ENCODE measurements at places on chromosomes 3 and 15. TPM values are rescaled to one million over a fixed set of nuclear protein-coding genes. Genes with fewer than 3 reads are reported as not detected.
A peak's percentile ranks its signal among the peaks of the same experiment; 100 is the strongest.

Gene GOLGA8S
- total RNA-seq = 0.14 TPM

DNA sequence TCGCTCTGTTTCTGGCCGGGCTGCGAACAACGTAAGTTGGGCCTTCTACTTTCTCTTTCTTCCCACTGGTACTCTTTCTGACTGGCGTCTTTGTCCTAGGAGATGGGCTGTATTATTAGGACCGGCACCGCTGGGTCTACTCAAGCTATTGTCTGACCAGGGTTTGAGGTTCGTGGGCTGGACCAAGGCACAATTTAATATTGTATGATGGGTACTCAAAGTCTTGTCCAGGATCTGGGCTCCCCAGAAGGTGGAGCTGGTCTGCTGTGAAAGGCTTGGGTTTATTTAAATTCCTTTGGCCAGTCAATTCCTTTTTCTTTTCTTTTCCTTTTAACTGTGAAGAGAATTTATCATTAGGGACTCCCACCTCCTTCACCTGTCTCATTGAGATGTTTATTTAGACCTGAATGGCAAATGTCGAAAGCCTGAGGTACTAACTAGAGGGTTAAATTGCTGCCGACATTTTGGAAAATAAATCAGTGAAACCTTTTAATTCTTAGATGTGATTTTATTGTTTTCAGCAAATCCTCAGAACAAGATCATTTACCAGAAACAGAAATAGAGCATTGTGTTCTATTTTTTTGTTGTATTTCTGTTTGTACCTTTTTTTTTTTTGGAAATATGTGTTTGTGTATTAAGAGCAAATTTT, 410 bp downstream of the LRRC49 start:
- H3K36me3 ChIP-seq = no peaks in the 10 kb centered on the region
- peak overlapping the region; percentile 70 for H3K27ac ChIP-seq
- no peaks in the 10 kb centered on the region for H3K27me3 ChIP-seq
- peak overlapping the region; percentile 83 for H3K4me3 ChIP-seq
- peaks cover 3% of the 10 kb centered on the region for H3K4me1 ChIP-seq
- no peak for DNase-seq

DNA sequence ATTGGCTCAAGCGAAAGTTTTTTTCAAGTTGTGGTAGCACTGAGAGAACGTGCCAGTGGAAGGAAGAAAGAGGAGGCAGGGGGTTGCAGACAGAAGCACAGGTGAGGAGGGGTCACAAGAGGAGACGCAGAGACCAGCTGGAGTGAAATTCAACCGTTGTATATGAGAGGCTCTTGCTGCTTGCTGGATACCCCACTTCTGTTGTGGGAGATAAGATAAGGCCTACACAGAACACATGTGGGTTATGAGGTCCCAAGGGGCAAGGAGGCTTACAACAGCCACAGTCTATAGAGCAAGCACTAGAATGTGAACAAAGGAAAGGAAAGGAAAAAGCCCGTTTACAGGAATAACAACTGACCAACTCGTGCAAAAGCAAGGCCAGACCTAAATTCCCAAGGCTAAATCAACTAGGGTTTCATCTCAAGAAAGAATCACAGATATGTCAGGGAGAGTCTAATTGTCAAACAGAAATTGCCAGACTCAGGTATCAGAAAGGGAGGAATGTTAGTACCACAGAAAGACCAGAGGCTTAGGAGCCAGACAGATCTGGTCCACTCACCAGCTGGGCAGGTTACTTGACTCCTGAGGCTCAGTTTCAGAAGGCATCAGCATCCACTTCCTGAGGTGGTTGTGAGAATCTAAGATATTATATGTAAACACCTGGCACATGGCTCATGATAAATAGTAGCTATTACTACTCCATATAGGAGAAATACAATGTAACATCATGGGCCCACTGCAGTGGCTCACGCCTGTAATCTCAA, 60.9 kb downstream of the MSL2 start:
- no peak for DNase-seq
- H3K4me3 ChIP-seq = no peak overlapping the region
- H3K27me3 ChIP-seq = no peaks in the 10 kb centered on the region
- H3K36me3 ChIP-seq = no peaks in the 10 kb centered on the region
- no peak overlapping the region for H3K27ac ChIP-seq

- no peak for DNase-seq
- peaks cover 51% of the 10 kb centered on the region for H3K4me1 ChIP-seq
- H3K27me3 ChIP-seq = no peaks in the 10 kb centered on the region
- no peaks in the 10 kb centered on the region for H3K36me3 ChIP-seq
Observed at GRCh38 chr3:172170841-172171240, 131.5 kb downstream of the FNDC3B start.

GRCh38 chr3:71127844-71128243, 455.7 kb downstream of the FOXP1 start:
- no peaks in the 10 kb centered on the region for H3K27me3 ChIP-seq
- peak overlapping the region; percentile 92 for H3K27ac ChIP-seq
- no peaks in the 10 kb centered on the region for H3K36me3 ChIP-seq
- peaks cover 38% of the 10 kb centered on the region for H3K4me1 ChIP-seq
- peak overlapping the region; percentile 79 for H3K4me3 ChIP-seq

DNA sequence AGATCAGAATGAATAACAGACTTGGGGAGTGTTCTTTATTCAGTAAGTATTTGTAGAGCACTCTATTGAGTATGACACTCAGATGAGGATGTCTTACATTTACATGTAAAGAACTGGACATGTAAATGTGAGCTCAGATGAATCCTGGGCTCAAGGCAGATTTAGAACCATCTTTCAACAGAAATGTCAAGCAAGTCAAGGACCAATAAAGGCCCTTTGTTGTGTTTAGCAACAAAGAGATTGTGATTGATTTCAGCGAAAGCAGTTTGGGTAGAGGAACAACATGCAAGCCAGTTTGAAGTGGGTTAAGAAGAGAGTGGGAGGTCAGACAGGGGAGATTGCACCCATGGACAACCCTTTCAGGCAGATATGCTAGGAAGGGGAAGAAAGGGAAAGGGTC, 194.2 kb upstream of the DNAJC19 start:
- no peak for DNase-seq
- no peaks in the 10 kb centered on the region for H3K4me1 ChIP-seq
- no peaks in the 10 kb centered on the region for H3K36me3 ChIP-seq
- no peaks in the 10 kb centered on the region for H3K27me3 ChIP-seq
- H3K27ac ChIP-seq = no peak overlapping the region

DNA sequence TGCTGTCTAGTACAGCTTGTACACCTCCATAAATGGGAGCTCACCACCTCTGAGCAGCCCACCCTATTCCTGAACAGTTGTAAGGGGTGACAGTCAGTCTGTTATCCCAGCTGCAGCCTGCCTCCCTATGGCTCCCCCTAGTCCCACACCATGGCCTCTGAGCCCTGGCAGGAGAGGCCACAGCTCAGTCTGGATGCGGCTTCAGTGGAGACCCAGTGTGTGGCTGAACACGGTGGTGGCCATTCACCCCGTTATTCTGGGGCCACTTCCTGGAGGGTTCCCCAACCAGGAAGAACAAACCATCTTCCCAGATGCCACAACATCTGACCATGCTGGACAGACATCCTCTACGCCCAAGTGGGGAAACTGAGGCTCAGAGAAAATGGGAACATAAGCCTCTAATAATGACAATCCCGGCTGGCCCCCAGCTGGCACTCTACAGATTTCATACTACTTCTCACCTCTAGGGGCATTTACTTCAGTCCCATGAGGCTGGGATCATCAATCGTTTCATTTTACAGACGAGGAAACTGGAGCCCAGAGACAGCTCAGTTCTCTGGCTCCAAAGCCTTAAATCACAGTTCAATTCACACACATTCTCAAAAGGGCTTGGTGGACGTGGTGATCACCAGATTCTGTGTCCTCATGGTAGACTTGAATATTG, 9.2 kb upstream of the GRIP2 start:
- no peaks in the 10 kb centered on the region for H3K27me3 ChIP-seq
- no peaks in the 10 kb centered on the region for H3K4me1 ChIP-seq
- DNase-seq = no peak
- no peak overlapping the region for H3K27ac ChIP-seq

GRCh38 chr3:152550284-152550683, 281.6 kb downstream of the MBNL1 start:
- H3K27ac ChIP-seq = no peak overlapping the region
- DNase-seq = no peak
- no peaks in the 10 kb centered on the region for H3K27me3 ChIP-seq
- no peaks in the 10 kb centered on the region for H3K36me3 ChIP-seq
- no peak overlapping the region for H3K4me3 ChIP-seq

- DNase-seq = no peak
- no peak overlapping the region for H3K4me3 ChIP-seq
- H3K36me3 ChIP-seq = no peaks in the 10 kb centered on the region
- no peaks in the 10 kb centered on the region for H3K27me3 ChIP-seq
- H3K27ac ChIP-seq = no peak overlapping the region
Observed at GRCh38 chr3:130405956-130406355, 60.5 kb downstream of the COL6A5 start.

Gene RASL12
- total RNA-seq = 211 TPM

All from thoracic aorta (tissue), 2 donors.